ENCODE measurements at places on chromosomes 5 and 9. TPM values are rescaled to one million over a fixed set of nuclear protein-coding genes. Genes with fewer than 3 reads are reported as not detected.

IFNA13 gene
- total RNA-seq: not detected

DNA sequence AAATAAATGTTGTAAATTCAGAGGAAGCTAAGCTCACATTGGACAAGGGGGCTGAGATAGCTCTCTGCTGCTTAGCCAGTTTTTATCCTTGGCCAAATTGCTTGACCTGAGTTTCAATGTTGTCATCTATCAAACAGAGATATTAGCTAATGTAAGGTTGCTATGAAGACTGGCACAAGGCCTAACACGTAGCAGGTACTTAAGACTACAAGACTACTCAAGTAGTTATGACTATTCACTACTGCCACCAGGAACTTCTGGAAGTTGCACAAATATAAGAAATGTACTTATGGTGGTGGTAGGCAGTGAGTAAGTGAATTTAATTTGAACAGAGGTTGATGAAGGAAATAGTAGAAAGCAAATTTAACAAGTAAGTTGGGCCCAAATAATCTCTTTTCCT lies 17.4 kb upstream of the FYB1 start:
- H3K4me1 ChIP-seq: no peaks in the 10 kb centered on the region
- no peak for DNase-seq
- no peaks in the 10 kb centered on the region for H3K27me3 ChIP-seq
- H3K4me3 ChIP-seq: no peak overlapping the region
- H3K27ac ChIP-seq: no peak overlapping the region
- no peaks in the 10 kb centered on the region for H3K36me3 ChIP-seq

DNA sequence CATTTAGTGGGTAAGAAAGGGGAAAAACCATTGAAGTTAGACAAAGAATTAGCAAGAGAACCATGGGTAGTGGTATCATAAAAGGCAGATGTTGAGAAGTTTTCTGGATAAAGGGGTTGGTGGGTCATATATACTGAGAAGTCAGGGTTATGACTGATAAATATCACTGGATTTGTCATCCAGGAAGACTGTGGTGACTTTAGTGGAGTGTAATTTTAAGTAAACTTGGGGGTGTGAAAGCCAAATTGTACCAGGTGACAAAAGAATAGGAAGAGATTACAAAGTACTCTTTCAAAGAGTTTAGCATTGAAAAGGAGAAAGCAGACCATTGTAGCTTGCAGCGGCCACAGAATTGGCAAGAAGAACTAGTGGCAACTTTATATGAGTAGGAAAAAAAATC lies 315.2 kb upstream of the DMAC1 start:
- no peak for DNase-seq
- H3K4me1 ChIP-seq: no peaks in the 10 kb centered on the region
- no peaks in the 10 kb centered on the region for H3K36me3 ChIP-seq
- no peaks in the 10 kb centered on the region for H3K27me3 ChIP-seq

GRCh38 chr5:113382731-113383130 lies 52.1 kb downstream of the TSSK1B start:
- no peak for DNase-seq
- H3K4me3 ChIP-seq: no peak overlapping the region
- no peaks in the 10 kb centered on the region for H3K4me1 ChIP-seq
- no peaks in the 10 kb centered on the region for H3K27me3 ChIP-seq
- H3K36me3 ChIP-seq: no peaks in the 10 kb centered on the region

DNA sequence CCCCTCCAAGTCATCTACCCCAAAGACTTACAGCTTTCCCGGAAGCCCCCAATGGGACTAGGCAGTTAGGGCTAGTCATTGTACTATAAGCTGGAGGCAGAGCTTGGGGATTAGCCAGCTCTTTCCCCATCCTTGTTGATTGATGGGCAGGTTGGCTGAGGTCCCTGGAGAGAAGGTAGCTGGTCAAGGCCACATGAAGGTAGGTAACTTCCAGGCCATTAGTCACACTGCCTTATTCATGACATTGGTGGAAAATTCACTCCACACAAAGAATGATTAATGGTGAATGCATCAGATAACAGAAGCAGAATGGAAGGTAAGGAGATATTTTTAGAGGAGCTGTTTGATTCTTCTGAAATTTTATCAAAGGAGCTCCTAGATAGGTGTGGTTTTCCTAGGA lies 49.5 kb upstream of the TGFBR1 start:
- H3K27ac ChIP-seq: no peak overlapping the region
- no peak overlapping the region for H3K4me3 ChIP-seq
- no peak for DNase-seq
- H3K27me3 ChIP-seq: no peaks in the 10 kb centered on the region

DNA sequence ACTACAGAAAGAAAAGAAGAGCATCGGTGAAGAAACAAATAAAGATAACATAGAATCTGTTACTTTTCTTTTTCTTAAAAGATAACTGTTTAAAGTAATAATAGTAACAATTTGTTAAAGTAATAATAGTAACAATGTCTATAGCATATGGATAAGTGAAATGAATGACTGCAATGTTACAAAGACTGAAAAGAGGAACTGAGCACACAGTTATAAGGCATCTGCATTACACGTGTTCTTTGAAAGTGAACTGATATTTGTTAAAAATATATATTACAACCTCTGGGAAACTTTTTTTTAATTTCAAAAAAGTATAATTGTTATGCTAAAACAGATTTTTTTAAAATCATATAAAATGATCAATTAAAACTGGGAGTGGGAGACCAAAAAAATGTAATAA lies 88.4 kb upstream of the FST start:
- H3K4me3 ChIP-seq: no peak overlapping the region
- peaks cover 23% of the 10 kb centered on the region for H3K36me3 ChIP-seq
- H3K4me1 ChIP-seq: no peaks in the 10 kb centered on the region
- H3K27ac ChIP-seq: no peak overlapping the region
- no peak for DNase-seq

DNA sequence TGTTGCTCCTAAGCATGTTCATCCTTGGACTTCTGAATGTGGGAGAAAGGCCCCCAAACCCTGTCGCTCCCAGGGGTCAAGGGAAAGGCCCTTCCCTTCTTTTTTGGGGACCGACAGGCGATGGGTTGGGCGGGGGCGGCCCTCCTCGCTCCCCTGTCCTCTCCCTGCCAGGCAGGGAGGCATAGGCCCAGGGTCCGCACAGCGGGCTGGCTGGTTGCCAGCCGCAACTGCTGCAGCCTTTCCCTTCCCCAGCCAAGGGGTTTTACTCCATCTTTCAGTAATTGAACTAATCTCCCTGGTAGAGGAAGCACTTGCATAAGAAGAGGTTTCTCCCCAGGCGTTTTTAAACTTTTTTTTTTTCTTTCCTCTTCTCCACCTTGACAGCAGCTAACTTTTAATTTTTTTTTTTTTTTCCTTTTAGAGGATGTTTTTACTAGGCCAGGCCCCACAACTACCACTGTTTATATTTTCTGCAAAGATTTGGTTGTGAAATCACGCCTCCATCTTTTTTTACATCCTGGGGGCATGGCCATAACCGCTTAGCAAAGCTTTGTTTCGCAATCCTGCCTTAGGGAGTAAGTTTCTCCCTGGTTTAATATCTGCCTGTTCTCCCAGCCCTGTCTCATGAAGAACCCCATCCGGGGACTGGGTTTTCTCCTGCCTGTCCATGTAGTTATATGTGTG lies 216.9 kb upstream of the ZNF608 start:
- no peaks in the 10 kb centered on the region for H3K27me3 ChIP-seq
- H3K4me3 ChIP-seq: no peak overlapping the region
- H3K27ac ChIP-seq: no peak overlapping the region
- H3K4me1 ChIP-seq: peaks cover 4% of the 10 kb centered on the region

Data from H9 (cell line).